Activated CD8-positive, alpha-beta memory T cell treated with anti-CD3 and anti-CD28 coated beads, Interleukin-2, amount 10 ng/mL, durations not matched to agents 7 days and 5 days (primary cell): ENCODE measurements at places on chromosomes 12 and 14.

DNA sequence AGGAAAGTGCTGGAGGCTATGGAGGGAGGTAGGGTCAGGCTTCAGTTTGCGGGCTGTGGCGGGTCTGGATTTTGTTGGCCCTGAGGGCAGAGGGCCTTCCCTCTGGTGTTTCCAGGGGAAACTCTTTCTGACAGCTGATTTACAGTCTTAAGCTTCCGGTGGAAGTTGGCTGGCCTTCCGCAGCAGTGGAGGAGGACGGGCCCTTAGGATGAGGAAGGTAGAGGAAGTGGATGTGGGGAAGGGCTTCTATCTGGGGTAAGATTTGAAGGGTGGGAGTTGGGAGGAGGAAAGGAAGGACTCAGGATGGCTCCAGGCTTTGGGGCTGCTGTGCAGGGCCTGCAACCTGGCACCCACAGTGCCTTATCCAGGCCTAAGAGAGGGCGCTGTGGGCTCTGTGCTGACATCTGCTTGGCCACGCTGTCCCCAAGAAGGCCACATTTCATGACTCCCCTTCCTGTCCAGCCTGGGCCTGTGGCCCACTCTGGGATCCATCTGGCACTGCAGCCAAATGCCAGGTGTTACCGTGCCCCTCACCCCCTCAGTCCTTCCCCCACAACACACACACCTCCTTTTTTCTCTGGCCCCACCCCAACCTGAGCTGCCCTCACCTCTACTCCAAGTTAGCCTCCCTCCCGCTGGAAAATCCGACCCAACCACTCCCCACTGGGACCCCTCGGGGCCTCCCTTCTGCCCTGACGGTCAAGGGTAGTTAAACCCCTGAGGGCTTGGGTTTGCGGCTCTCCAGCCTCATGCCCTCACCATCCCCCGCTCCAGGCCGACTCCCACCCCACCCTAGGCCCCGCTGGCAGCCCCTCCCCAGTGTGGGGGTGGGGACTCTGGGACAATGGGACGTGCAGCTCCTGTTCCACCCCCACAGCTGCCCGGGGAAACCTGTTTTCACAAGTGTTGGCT, 7.7 kb upstream of the PPP1R13B start:
- no peak for DNase-seq

- no peak for DNase-seq
Observed at GRCh38 chr12:20601668-20602280, 93.4 kb upstream of the SLCO1C1 start.

GRCh38 chr12:82930301-82930700, 243.6 kb downstream of the TMTC2 start:
- DNase-seq, result no peak

DNA sequence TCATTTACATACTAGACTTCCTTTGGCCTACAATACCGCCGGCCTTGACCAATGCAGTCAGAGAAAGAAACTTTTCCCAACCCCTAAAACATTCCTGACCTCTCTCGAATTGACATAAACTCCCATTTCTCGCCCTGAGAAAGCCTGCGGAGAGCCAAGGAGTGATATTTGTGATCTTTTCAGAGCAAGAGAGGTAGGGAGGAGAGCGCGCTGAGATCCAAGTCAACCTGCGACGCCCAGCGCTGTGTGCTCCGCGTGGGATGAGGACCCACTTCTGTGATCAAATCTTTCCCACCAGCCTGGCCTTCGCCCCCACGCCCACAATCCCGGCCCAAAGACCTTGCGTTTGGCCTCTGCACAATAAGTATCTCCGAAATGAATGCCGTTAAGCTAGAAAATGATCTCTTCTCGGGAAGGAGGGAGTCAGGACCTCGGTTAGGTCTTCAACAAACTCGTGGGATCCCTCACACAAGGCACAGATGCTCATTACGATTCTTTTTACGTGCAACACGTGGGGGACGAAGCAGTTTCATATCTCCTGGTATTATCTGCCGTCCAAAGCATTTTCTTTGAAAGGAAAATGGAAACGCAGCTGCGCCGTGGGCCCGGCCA, 6.3 kb upstream of the NPAS3 start:
- no peak for DNase-seq

DNA sequence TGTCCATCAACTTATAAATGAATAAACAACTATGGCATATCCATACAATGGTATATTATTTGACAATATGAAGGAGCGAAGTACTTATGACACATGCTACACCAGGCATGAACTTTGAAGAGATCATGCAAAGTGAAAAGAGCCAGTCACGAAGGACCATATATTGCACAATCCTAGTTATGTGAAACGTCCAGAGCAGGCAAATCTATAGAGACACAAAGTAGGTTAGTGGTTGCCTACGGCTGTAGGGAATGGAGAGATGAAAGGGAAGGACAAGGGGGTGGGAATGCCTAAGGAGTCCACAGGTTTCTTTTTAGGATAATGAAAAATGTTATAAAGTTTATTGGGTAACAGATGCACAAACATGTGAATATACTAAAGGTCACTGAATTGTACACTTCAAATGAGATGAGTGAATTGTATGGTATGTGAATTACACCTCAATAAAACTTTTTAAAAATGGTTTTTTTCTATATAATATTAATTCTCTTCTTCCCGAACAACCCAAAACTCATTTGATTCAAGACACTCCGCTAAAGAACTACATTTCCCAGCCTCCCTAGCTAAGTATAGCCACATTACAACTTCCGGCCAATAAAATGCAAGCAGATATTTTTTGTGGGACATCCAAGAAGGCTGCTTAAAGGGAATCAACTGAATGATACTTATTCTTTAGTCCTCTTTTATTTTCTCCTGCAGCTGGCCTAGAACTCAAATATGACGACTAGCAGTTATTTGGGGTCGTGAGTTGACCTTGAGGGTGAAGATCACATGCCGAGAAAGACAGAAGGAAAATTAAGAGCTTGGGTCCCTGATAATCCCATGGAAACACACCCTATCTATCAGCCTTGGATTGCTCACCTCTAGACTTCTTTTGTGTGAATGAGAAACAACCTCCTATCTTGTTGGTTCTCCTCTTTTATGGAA, 187.2 kb downstream of the TTC8 start:
- no peak for DNase-seq

- peak; percentile 78 for DNase-seq
Observed at GRCh38 chr12:51482929-51483697, 58.5 kb downstream of the SLC4A8 start.

GRCh38 chr12:104407922-104408321, 48.8 kb upstream of the CHST11 start:
- DNase-seq, result no peak

GRCh38 chr12:62805517-62805916, 129.4 kb downstream of the PPM1H start:
- no peak for DNase-seq

- DNase-seq, result no peak
Observed at GRCh38 chr14:94583557-94583956, 2.3 kb downstream of the SERPINA5 start.

GRCh38 chr14:37196604-37197420, 925 bp upstream of the MIPOL1 start:
- no peak for DNase-seq

- no peak for DNase-seq
Observed at GRCh38 chr14:34368115-34368970, 93.7 kb downstream of the SPTSSA start.

DNA sequence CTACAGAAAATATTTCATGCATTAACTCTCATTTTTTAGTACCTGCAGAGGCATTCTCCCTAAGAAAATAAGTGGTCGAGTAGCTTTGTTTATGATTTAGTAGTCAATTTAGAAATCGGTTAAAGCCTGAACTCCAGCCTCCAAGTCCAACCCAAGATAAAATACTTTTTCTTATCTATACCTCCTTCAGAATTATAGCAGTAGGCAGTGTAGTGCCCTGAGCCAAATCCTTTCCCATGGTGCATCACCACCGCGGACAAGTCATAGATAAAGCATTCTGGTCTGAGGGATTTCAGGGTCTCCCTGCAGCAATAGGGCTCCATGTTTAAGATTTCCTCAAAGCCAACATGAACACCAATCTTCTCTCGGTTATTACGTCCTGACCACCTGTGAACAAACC, 30.5 kb downstream of the USP44 start:
- DNase-seq, result no peak

DNA sequence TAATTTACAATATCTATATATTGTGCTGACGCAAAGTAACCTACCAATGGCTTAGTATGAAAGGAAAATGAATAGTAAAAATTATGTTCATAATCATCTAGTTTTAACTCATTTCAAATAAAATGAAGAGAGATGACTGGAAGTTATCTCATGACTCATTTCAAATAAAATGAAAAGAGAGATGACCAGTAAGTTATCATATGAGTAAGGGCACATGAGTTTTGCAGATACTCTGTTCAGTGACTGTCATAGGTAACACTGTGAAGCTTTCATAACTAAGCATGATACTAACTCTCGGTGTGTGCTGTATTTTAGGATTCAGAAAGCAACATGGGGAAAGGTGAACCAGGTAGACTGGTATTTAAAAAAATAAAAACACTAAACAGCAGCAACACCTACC, 364.5 kb upstream of the DIO2 start:
- DNase-seq, result no peak

DNA sequence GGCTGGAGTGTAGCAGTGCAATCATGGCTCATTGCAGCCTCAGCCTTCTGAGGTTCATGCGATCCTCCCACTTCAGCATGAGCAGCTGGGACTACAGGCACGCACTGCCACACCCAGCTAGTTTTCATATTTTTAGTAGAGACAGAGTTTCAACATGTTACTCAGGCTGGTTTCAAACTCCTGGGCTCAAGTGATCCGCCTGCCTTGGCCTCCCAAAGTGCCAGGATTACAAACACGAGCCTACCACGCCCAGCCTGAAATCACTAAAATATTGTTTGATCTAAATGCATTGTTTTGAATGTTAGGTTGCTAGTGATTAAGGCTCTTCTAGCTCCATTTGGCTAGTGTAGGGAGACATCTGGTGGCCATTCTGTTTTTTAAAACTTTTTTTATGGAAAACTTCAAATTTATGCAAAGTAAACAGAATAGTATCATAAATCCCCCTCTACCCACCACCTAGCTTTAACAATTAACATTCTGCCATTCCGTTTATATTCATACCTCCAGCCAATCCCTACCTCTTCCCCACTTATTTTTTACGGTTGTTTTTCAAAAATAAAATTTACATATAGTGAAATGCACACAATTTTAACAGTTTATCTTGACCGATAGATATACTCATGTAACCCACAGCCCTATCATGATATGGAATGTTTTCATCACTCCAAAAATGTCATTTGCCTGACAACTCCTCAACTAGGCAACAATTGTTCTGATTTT, 37.8 kb downstream of the MYO1H start:
- no peak for DNase-seq

- DNase-seq, result no peak
Observed at GRCh38 chr14:100191584-100192249, 32.3 kb upstream of the DEGS2 start.

GRCh38 chr14:42965512-42965911, 1358.8 kb downstream of the LRFN5 start:
- DNase-seq, result no peak

DNA sequence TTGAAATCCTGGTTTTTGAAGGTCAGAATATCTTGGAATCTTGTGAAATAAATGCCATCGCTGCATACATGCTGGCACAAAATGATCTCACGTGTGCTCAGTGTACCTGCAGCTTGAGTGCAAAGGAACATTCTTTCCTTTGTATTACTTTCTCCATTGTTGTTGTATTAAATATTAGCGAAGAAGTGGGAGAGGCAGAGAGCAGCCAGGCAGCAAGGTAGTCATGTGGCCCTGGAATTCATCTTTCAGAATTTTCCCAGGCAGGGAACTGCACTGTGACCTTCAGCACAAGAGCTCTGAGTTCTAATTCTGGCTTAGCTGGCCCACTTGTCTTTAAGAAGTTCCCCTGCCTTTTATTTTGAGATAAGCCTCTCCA, 145.5 kb downstream of the PRKCH start:
- DNase-seq, result no peak

- no peak for DNase-seq
Observed at GRCh38 chr12:74499192-74499591, 38.4 kb upstream of the ATXN7L3B start.

DNA sequence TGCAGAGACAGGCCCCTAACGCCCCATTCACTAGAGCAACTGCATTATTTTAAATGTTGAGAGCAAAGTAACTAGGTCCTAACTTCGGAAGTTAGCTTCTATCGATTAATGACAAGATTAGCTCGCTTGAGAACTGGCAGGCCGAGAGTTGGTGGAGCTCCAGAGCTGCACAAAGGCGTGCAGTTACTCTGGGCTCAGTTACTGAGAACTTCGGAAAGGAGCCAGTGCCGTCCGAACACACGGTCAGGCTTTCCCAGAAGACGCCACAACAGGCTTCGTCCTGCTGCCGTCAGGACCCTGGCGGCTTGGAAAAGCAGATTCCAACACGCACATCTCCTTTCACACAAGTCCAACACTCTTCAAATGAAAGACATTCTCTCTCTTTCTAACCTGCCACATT, 45.4 kb upstream of the TESC start:
- no peak for DNase-seq

GRCh38 chr14:35339761-35340406, 47.7 kb downstream of the PSMA6 start:
- DNase-seq, result no peak

- DNase-seq, result no peak
Observed at GRCh38 chr12:78340406-78340805, 509.7 kb downstream of the NAV3 start.

DNA sequence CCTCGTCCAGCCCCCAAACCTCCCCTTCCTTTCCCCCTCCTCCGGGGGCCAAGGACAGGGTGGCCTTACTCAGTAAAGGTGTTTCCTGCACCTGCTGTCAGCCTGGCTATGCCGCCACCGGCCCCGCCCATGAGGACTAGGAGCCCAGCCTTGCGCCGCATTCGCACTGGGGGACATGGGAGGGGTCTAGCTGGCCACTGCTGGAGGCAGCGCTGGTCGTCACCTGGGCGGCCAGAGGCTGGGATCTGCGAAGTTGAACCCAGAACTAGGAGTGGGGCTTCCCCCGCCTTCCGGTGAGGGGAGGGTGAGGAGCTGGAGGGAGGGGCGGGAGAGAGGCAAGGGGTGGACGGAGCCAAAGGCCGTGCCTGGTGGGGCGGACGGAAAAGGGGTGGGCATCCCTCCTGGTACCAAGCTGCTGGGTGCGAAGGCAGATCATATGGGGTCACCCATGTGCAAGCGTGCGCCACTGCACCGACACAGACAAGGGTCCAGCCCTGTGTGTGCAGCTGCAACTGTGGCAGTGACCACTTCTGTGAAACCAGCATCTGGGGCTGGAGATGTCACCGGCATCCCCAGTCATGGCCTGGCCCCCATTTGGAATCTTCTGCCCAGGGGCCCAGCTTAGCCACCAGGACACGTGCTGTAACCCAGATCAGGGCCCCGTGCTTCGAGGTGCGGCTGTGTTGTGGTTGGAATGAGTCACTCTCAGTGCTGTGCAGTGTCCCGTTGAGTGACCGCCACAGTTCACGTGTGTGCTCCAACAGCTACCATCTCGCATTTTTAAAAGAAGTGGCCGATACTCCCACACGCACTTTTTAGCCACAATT, 8.5 kb downstream of the AMN start:
- no peak for DNase-seq
